Activated CD4-positive, alpha-beta T cell treated with anti-CD3 and anti-CD28 coated beads, Interleukin-2, amount 50 U/mL, for 24 hours (primary cell): ENCODE measurements at places on chromosomes 12 and 14.

- DNase-seq = no peak
Measured at GRCh38 chr14:55586411-55586810, 6.4 kb downstream of the KTN1 start.

- DNase-seq = no peak
Measured at GRCh38 chr12:125355614-125356013, 290.4 kb downstream of the AACS start.

DNA sequence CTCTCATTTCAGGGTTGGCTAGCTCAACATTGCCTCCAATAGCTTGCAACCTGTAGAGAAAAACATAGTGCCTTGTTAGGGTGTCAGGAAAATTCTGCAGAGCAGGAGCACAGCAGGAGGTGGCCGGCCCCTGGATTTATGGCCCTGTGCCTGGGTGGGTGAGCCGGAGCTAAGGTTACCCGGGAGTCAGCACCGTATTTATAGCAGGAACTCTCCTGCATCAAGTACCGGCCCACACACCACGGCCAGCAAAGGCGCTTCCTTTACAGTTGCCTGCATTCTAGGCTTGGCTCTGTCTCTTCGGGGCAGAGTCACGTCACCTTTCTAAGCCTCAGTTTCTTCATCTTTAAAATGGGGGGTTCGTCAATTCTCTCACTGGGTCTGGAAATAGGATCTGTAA, 52.8 kb upstream of the EML1 start:
- no peak for DNase-seq

DNA sequence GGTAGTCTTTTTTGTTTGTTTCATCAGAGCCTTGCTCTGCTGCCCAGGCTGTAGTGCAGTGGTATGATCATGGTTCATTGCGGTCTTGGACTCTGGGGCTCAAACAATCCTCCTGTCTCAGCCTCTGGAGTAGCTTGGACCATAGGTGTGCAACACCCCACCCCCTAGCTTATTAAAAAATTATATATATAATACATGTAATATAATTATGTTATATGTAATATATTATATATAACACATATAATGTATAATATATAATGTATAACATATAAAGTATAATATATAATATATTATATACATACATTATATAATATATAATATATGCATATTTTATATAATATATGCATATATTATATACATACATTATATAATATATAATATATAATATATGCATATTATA, 21.8 kb downstream of the LHX5 start:
- DNase-seq = no peak

GRCh38 chr12:39587225-39587624, 32.4 kb downstream of the ABCD2 start:
- peak; percentile 24 for DNase-seq

- no peak for DNase-seq
Measured at GRCh38 chr12:47348206-47348605, 268.4 kb upstream of the AMIGO2 start.

DNA sequence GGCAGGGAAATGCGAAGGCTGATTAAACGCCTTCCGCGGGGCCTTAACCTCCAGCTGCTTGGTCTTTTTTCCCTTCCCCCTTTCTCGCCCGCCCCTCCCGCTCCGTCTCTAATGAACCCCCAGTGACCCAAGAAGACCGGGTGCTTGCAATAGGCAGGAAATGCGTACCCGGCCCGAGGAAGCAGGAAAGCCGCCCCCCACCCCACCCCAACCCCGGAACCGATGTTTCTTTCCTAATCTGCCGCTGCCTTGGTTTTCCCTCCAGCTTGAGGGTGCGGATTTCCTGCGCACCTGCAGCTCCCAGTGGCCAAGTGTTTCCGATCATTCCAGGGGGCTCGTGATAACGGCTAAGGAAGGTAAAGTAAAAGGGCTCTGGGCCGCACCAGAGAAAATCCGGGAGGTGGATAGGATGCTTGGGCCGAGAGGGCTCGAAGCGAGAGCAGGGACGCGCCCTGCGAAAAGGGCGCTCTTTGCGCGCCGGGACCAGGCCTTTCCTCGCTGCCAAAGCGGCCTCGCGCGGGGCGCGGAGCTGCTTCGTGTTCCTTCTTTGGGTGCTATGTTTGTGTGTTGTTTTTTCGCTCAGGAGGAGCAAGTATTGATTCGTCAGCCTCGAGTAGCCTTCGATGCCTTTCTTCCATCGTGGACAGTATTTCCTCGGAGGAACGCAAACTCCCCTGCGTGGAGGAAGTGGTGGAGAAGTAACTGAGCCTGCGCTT, 983 bp downstream of the MYF6 start:
- no peak for DNase-seq

DNA sequence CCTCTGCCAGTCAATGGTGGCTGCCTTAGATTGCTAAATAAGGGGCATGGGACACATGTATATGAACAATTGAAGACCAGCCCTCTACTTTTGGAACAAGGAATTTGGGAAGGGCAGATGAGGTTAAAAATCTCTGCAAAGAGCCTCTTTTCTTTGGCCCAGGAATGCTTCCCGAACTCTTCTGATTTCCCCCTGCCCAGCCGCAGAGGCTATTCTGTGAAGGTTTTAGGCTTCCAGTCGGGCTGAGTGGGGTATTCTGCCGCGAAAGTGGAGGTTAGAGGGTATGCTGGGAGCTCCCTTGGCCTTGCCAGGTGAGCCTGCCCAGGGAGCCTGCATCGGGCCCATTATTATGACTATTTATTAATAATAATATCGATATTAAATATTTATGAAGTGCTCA, 1.2 kb downstream of the POU6F1 start:
- no peak for DNase-seq

GRCh38 chr12:131917711-131918306, 11.3 kb upstream of the PUS1 start:
- DNase-seq = no peak

- no peak for DNase-seq
Measured at GRCh38 chr14:23571701-23572523, 4.3 kb upstream of the AP1G2 start.

GRCh38 chr12:96064271-96064670, 28.9 kb upstream of the LTA4H start:
- DNase-seq = no peak
